A172 (cell line): ENCODE measurements at places on chromosomes 3 and 15. TPM values are rescaled to one million over a fixed set of nuclear protein-coding genes. Genes with fewer than 3 reads are reported as not detected.

GRCh38 chr15:96334705-96335410 is 4.4 kb downstream of the NR2F2 start:
- no peak for DNase-seq

- DNase-seq = peak; percentile 71
These were observed 57.4 kb downstream of the HRH1 start for GRCh38 chr3:11211531-11212298.

GRCh38 chr3:120098710-120099109 is 4.5 kb upstream of the GSK3B start:
- no peak for DNase-seq

CFAP91 gene
- 1.8 and 2.2 TPM in 2 replicates for total RNA-seq

- DNase-seq = no peak
These were observed 8.7 kb upstream of the MCCC1 start for GRCh38 chr3:183108001-183108449.

GRCh38 chr3:167554898-167555297 is 81.1 kb upstream of the SERPINI2 start:
- DNase-seq = no peak

DNA sequence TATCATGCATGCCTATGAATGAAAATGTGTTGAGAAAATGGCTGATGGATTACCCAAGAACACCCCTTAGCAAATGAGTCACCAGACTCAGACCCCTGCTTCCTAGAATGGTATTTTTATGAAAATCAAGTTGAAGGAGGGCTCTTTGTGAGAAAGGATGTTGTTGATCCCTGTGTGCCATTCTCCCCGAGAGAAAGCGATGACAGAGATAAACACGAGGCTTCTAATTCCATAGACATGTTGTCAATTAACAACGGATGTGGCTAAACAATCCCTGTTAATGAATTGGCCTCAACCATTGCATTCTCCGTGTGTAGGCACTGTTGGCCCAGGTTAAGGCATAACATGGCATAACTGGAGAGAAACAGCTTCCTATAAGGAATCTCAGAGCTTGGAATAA is 5.8 kb upstream of the OXTR start:
- no peak for DNase-seq

DNA sequence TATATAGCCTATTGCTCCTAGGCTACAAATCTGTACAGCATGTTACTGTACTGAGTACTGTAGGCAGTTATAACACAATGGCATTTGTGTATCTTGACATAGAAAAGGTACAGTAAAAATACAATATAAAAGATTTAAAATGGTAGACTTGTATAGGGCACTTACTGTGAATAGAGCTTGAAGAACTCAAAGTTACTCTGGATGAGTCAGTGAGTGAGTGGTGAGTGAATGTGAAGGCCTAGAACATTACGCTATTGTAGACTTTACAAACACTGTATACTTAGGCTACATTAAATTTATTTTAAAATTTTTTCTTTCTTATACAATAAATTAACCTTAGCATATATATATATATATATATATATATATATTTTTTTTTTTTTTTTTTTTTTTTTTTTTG is 140.0 kb upstream of the UBE2E1 start:
- DNase-seq = no peak

LDHAL6B gene
- total RNA-seq = not detected in 2 replicates

DNA sequence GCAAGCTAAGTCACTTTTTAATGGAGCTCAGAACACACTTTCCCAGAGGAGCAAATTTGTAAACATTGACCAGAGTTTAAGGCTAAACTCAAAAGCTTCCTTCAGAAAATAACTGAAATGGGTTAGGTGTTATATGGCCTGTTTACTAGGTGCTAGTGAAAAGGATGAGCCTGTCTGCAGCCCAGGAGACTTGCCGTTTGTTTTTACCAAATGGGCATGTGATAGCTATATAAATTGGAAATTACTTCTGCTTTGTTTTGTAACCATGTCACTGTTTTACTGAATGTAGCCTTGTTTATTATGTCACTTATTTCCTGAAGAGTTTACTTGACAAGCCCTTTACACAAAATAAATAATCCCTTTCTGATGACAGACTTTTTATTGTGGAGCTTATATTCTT is 109.4 kb upstream of the THSD4 start:
- DNase-seq = no peak

GRCh38 chr3:134149286-134149685 is 101.4 kb downstream of the RYK start:
- DNase-seq = peak; percentile 16

DNA sequence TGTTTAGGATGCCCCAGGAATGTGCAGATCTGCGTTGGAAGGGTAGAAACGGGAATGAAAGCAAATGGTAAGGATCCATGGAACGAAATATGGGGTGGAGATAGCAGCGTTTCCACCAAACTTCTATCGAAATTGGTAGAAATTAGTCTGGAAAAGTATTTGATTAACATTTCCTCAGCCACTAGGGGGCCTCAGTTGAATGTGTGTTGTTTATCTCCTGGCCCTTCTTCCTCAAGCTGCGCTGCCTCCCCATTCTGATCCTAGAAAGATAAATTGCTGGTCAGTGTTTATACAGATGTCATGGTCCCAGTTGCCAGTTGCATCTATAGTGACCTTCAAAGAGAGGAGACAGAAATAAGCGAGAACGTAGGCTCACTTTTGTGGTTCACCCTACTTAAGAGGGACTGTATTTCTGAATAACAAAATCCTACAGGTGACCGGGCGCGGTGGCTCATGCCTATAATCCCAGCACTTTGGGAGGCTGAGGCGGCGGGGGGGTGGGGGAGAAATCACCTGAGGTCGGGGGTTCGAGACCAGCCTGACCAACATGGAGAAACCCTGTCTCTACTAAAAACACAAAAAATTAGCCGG is 457.1 kb downstream of the SQOR start:
- DNase-seq = peak; percentile 11

GRIP2 gene
- total RNA-seq = 0.10 TPM in 1 of 2 replicates, not detected in the other

GRCh38 chr3:73422571-73422970 is 202.2 kb downstream of the PDZRN3 start:
- no peak for DNase-seq

DNA sequence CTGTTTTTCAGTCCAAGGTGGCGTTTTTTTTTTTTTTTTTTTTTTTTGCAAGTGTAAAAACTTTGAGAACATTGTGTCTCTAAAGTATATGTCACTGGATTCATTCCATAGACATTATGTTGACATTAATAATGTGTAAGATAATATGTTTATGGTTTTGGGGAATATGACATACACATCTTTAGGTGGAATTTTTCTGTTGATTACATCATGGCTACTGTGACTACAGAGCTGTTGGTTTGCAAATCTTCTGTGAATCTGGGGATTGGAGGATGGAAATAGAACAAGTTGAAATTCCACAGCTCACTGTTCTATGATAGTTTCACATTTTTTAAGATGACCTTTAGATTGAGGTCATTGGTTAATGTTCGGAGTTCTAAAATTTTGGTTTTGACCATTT is 24.4 kb upstream of the PLSCR2 start:
- no peak for DNase-seq

GRCh38 chr3:27681249-27681748 is 40.8 kb downstream of the EOMES start:
- peak; percentile 83 for DNase-seq

DNA sequence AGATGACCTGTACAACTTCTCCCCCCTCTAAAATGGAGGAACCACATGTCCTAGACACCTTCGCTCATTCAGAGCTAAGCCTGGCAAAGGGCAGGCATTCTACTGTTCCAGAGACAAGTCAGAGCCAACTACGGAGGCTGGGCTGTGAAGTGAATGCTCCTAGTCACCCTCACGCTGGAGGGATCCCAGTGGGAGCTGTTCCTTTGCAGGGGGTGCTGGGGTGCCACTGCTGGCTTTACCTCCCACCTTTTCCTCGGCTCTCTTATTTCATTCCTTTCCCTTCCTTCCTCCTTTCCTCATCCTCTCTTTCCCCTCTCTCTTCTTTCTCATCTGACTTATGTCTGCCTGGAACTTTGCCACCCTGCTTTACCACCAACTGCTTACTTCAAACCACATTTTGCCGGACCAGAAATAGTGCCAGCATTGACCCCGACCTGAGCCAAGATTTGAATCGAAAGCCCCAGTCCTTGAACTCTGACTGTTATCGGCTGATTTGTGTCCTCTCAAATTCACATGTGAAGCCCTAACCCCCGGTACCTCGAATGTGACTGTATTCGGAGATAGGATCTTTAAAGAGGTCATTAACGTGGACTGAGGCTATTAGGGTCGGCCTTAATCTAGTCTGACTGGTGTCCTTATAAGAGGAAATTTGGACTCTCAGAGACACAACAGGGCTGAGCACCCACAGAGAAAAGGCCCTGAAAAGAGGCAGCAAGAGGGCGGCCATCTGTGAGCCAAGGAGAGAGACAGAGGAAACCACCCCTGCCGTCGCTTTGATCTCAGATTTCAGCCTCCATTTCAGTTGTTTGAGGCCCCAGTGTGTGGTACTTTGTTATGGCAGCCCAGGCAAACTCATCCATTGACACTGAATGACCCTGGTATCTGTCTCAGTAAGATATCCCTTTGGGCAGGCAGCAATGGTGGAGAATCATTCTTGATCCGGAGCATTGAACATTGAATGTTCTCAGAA is 31.3 kb upstream of the TBC1D21 start:
- DNase-seq = peak; percentile 4

GRCh38 chr3:192917028-192917403 is 640 bp downstream of the MB21D2 start:
- peak; percentile 50 for DNase-seq

DNA sequence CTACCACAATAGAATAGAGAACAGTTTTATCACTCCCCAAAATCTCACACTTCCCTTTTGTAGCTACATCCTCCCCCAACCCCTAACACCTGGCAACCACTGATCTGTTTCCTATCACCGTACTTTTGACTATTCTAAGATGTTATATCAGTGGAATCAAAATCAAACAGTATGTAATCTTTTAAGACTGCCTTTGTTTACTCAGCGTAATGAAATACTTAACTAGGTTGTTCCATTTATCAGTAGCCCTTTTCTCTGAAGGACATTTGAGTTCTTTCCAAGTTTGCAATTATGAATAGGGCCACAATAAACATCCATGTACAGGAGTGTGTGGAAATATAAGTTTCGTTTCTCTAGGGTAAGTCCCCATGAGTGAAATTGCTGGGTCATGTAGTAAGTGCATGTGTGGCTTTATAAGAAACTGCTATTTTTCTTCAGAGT is 372.3 kb downstream of the SV2B start:
- DNase-seq = no peak
